ENCODE measurements at places on chromosomes 13 and 19.
A peak's percentile ranks its signal among the peaks of the same experiment; 100 is the strongest.

- no peak for DNase-seq
Measured at GRCh38 chr19:48502350-48503018, 9.2 kb downstream of the LMTK3 start.

- DNase-seq, result no peak
Measured at GRCh38 chr19:4052114-4052992, 14.3 kb downstream of the ZBTB7A start.

DNA sequence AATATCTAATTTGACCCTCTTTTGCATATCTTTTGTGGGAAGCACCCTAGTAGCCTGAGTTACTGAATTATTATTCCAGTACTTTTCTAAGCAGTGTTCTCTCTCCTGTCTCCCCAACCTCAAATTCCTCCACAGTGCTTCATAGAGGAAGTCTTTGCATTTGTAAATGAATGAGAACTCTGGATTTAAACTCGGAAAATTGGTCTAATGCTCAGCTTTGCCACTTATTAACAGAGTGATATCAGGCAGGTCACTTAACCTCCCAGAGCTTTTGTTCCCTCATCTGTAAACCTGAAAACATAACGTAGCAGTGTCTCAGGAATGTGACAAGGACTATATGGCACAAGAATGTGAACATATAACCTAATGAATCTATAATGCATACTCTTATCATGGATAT lies 26.2 kb downstream of the FREM2 start:
- DNase-seq, result no peak

DNA sequence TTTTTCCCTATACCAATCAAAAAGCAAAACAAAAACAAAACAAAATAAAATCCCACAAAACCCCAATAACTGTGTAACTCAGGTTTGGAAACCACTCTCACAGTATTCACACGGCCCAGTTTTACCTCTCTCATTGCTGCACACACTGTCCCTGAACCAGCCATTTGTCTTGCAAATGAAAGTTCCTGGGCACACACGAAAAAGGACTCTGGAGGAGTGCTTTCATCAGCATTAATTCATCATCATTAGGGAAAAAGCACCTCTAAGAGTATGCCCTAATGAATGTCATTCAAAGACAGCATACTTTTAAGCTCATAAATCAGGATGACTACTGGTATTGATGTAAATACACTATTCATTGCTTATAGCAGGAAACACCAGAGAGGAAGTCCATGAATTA lies 306.3 kb downstream of the DNAJC15 start:
- DNase-seq, result no peak

- no peak for DNase-seq
Measured at GRCh38 chr19:18513868-18514267, 8.0 kb downstream of the ELL start.

GRCh38 chr13:76131551-76131950 lies 495.4 kb downstream of the LMO7 start:
- no peak for DNase-seq

GRCh38 chr19:13691569-13692435 lies 72.5 kb upstream of the MRI1 start:
- no peak for DNase-seq

DNA sequence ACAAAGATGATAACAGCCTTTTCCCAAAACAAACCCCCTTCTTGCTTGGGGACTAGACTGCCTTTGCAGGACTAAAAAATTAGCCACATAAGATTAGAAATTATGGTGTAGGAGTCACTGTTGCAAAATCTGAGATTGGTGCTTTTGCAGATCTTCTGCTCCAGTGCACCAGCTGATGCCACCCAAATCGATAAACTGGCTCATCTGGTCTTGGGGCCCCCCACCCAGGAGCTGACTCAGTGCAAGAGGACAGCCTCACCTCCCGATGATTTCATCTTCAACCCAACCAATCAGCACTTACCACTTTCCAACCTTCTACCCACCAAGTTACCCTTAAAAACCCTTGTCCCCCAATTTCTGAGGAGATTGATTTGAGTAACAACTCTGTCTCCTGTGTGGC lies 47.1 kb upstream of the PEPD start:
- no peak for DNase-seq

- DNase-seq, result no peak
Measured at GRCh38 chr13:31167490-31167889, 5.8 kb upstream of the HSPH1 start.

DNA sequence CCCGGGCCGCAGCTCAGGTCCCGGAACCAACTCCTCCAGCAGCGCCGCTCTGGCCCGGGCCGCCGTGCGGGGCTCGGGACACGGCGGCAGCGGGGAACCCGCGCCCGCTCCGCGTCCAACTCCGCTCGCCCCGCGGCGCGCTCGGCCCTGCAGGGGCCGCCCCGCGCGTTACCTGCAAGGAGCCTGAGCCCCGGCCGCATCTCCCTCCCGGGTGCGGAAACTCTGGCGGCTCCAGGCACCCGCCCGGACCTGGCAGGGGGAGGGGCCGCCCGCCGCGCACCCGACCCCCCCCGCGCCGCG lies at the start of gene TMTC4:
Gene TMTC4, minus strand, starts transcription at position 224 of the 300 bp plus-strand sequence. CDS start 4,433 bp downstream, outside the sequence.
- no peak for DNase-seq

DNA sequence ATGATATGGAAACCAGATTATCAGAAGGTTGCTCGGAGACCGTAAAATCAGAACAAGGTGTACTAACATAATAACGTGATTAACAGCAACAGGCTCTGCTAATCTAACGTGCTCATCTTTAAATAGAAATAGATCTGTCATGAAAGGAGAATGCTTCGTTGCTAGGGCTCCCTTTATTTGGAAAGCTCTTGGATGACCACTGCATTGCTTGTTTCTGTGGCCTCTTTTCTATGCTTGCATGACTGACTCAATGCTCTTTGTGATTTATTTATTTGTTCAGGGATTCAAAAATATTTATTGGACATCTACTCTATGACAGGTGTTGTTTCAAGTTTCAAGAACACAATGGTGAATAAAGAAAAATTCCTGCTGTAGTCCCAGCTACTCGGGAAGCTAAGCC lies 22.3 kb upstream of the ZDHHC20 start:
- no peak for DNase-seq

DNA sequence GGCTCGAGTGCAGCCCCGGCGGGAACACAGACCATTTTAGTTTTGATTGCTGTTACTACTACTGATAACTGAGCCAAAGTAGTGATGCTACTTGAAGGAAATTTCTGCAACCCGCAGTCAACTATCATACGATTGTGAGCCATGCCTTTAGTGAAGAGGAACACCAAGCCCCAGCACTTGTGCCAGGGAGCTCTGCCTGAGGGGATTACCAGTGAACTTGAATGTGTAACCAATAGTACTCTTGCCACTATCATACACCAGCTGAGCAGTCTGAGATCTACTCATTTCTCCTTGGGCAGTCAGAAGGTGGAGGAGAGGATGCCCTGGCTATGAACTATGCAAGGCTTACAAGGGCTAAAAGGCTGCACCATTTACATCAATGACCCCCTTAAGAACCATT lies 49.0 kb upstream of the N4BP2L1 start:
- DNase-seq, result no peak

DNA sequence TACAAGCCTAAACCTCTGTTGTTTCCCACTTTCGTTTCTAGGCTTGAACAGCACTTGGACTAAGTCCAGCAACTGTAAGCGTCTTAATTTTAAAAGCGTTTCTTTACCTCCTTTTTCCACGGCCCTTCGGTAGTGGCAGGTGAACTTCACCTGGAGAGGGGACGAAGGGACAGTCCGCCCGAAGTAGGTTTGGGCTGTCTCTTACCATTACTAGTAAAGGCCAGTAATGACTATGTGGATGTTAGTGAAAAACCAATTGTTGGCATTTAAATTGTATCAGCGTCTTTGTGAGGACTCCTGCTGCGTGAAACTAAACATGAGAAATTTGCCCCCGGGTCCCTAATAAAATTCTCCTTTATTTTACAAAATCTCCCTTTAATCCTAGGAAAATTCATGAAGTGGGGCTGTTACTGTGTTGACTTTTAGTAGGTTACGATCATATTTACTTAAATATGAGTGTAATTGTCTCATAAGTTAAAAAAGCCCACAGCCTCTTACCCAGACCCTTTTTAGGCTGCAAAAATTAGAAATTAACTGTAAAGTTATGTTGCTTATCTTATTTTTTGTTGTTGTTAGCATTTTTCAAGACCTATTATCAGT lies 983 bp downstream of the ITM2B start:
- peak; percentile 79 for DNase-seq

All from mesenchymal stem cell (in vitro differentiated cells and primary cell).